Gastrocnemius medialis (tissue), 4 donors: ENCODE measurements at places on chromosomes 4 and X. TPM values are rescaled to one million over a fixed set of nuclear protein-coding genes. Genes with fewer than 3 reads are reported as not detected.

SYTL4 gene
- 2.5 TPM for total RNA-seq

RBMXL3 gene
- total RNA-seq: not detected

TMPRSS11E gene
- total RNA-seq: not detected

PAGE5 gene
- not detected for total RNA-seq

TIGD4 gene
- 0.09 TPM for total RNA-seq

ODAM gene
- not detected for total RNA-seq

RNF150 gene
- total RNA-seq: 6.8 TPM

CLGN gene
- total RNA-seq: 0.20 TPM

PACRGL gene
- 13.4 TPM for total RNA-seq

PPP1R3F gene
- 39.3 TPM for total RNA-seq

GPR82 gene
- not detected for total RNA-seq

BEND2 gene
- total RNA-seq: 0.15 TPM

DDIT4L gene
- 90.1 TPM for total RNA-seq

CCNB3 gene
- total RNA-seq: 0.26 TPM

MAGEE2 gene
- not detected for total RNA-seq

SPCS3 gene
- total RNA-seq: 36.3 TPM

PPA2 gene
- 46.4 TPM for total RNA-seq

DNA sequence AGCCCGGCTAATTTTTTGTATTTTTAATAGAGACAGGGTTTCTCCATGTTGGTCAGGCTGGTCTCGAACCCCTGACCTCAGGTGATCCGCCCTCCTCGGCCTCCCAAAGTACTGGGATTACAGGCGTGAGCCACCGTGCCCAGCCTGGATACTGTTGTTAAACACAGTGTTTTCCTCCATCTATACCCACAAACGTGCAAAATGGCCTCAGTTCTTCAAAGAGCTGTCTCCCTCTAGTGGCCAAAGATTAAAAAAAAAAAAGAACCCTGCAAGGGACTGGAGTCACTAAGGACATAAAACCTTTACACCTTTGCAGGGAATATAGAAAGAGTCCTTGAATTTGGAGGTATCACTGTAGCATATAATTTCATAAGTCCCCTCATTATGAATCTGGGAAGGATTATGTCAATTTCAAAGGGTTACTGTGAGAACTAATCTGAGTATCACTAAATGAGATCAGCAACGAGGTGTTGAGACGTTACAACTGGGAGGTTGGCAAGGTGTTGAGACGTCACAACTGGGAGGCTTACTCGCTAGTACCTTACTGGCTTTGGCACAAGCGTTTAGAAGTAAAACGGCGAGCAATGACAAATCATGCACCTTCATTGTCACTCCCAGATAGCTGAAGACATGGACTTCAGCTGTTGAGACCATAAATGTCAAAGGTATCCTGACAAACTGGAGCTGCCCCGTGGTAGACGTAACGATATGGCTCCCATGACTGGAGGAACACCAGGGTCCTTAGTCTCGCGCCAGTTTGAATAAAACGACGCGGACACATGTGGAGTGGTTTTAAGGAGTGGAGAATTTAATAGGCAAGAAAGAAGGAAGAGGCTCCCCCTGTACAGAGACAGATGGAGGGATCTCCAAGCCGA is 33.4 kb upstream of the ENPP6 start:
- no peak for DNase-seq
- no peak overlapping the region for H3K27ac ChIP-seq
- no peaks in the 10 kb centered on the region for H3K36me3 ChIP-seq
- H3K27me3 ChIP-seq: no peaks in the 10 kb centered on the region
- H3K4me1 ChIP-seq: no peaks in the 10 kb centered on the region

DNA sequence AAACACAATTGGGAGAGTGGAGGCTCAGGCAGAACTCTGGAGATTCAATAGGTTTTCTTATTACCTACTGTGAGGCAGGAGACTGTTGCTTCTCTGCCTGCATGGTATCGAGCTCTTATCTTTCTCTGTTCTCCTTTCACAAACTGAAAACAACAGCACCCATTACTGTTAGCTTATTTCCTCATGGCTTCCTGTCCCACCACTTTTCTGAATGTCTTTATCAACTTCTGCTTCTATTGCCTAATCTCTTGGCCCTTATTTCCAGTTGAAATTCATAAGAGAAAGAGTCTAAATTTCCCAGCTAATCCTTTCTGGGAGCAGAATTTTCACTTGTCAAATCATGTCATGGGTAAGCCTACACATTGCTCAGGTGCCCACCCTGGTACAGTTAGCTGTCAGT is 46.8 kb upstream of the NDST3 start:
- H3K27me3 ChIP-seq: no peaks in the 10 kb centered on the region
- no peak for DNase-seq
- no peak overlapping the region for H3K27ac ChIP-seq
- H3K4me3 ChIP-seq: no peak overlapping the region
- H3K4me1 ChIP-seq: no peaks in the 10 kb centered on the region

- H3K4me1 ChIP-seq: no peaks in the 10 kb centered on the region
- DNase-seq: no peak
- no peak overlapping the region for H3K27ac ChIP-seq
- H3K4me3 ChIP-seq: no peak overlapping the region
Measured at GRCh38 chr4:16603178-16603577, 295.3 kb downstream of the LDB2 start.

- peak overlapping the region; percentile 87 for H3K4me3 ChIP-seq
- peaks cover 29% of the 10 kb centered on the region for H3K36me3 ChIP-seq
- peak overlapping the region; percentile 82 for H3K27ac ChIP-seq
- H3K4me1 ChIP-seq: peaks cover 19% of the 10 kb centered on the region
- DNase-seq: no peak
Measured at GRCh38 chr4:108619372-108620100, 840 bp upstream of the RPL34 start.

- no peak overlapping the region for H3K4me3 ChIP-seq
- no peak overlapping the region for H3K27ac ChIP-seq
- DNase-seq: no peak
- peaks cover 13% of the 10 kb centered on the region for H3K4me1 ChIP-seq
- no peaks in the 10 kb centered on the region for H3K27me3 ChIP-seq
- no peaks in the 10 kb centered on the region for H3K36me3 ChIP-seq
Measured at GRCh38 chr4:128350449-128351045, 62.9 kb upstream of the PGRMC2 start.

DNA sequence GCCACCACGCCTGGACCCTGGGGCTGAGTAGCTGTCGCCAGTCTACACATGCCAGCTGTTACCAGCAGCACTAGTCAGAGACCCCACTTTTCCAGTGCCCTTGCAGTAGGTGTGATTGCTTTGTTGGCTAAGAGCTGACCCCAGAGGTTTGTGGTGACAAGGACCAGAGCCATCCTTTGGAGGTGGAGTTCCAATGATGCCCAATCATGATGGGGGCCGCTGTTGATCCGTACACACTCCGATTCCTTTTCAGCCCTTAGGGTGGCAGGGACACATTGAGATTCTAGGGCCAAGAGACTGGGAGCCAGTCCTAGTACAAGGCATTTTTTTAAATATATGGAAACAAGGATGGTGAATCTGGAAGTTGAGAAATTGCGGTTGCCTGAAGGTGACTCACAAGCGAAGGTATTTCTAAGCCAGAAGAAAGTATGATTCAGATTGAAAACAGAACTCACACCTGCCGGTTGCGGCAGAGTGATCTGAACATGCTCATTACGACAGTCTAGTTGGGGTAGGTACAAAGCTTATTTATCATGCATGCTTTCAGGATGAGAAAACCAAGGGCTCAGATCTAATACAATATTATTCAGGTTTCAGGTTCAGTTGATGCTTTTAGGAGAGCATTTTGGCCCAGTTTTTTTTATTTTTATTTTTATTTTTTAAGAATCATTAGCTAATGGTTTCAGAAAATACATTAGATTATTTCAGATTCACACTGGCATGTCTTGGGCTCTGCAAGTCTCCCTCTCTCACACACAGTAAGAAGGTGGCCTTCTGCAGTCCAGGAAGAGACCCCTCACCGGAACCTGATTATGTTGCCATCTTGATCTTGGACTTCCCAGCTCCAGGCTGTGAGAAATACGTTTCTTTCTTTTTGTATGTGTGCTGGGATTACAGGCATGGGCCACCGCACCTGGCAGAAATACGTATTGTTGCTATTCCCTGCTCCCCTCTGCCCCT is 43.4 kb downstream of the SHROOM2 start:
- H3K4me3 ChIP-seq: no peak overlapping the region
- H3K27ac ChIP-seq: no peak overlapping the region
- DNase-seq: no peak
- H3K4me1 ChIP-seq: no peaks in the 10 kb centered on the region
- H3K27me3 ChIP-seq: no peaks in the 10 kb centered on the region

DNA sequence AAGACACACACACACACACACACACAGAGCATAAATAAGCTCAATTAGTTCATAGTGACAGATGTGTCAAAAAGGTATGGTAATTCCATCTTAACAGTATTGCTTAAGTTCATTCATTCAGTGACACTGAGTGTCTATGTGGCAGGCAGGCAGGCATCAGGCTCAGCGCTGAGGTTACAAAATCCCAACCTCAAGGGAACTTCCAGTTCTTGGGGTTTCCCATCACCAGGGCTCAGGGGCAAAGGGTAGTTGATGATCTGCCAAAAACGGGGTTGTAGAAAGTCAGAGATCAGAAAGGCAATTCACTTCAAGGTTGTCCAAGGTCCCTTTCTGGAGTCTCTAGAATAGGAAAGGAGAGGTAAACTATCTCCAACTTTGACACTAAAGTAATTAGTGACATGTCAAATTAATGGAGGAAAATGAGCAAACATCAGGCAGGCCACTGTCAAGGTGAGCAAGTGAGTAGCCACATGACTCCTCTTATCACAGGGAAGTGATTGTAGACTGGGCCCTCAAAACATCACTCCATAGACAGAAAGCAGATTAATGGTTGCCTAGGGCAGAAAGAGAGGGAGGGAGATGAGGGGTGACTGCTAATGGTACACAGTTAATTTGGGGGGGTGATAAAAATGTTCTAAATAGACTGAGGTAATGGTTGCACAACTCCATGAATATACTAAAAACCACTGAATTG is 41.8 kb downstream of the GPC4 start:
- H3K36me3 ChIP-seq: no peaks in the 10 kb centered on the region
- no peak overlapping the region for H3K4me3 ChIP-seq
- no peak overlapping the region for H3K27ac ChIP-seq

DNA sequence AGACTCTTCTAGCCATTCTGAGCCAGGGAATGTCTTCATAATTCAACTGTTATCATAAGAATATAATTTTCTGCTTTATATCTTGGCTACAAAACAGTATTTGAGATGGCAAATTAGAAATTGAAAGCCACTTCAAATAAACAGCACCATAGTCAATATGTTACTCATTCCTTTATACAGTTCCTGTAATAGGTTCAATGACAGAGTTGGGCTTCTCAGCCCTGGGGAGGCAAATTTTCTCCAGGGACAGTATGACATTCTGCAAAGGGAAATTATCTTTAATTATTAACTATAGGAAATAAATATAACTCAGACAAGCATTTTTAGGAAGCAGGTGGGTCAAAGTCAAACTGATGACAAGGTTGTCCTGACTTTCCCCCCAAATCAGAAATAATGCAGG is 71.9 kb upstream of the RPS6KA6 start:
- H3K4me3 ChIP-seq: no peak overlapping the region
- H3K36me3 ChIP-seq: no peaks in the 10 kb centered on the region
- no peak for DNase-seq
- no peaks in the 10 kb centered on the region for H3K27me3 ChIP-seq

- no peak overlapping the region for H3K4me3 ChIP-seq
- peak overlapping the region; percentile 31 for H3K27ac ChIP-seq
- no peak for DNase-seq
- no peaks in the 10 kb centered on the region for H3K36me3 ChIP-seq
- no peaks in the 10 kb centered on the region for H3K27me3 ChIP-seq
Measured at GRCh38 chrX:154029439-154029838, 9.7 kb upstream of the IRAK1 start.

DNA sequence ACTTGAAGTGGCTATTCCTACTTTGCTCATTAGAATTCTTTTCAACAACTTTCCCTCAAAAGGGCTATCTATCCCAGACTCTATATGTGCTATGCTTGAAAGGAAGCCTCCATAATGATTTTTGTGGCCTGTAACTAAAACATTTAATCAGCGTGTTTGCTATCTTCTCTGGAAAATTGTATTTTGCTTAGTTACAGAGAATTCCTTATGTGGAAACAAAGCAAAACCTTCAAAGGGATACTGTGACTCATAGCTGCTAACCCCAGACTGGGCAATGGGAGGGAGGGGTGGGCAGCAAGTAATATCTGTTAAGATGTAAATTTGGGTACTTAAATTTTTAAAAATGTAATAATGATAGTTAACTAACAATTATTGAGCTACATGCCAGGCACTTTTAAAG is 3.7 kb downstream of the SLC25A14 start:
- DNase-seq: no peak
- no peak overlapping the region for H3K27ac ChIP-seq
- no peaks in the 10 kb centered on the region for H3K27me3 ChIP-seq
- H3K4me3 ChIP-seq: no peak overlapping the region

DNA sequence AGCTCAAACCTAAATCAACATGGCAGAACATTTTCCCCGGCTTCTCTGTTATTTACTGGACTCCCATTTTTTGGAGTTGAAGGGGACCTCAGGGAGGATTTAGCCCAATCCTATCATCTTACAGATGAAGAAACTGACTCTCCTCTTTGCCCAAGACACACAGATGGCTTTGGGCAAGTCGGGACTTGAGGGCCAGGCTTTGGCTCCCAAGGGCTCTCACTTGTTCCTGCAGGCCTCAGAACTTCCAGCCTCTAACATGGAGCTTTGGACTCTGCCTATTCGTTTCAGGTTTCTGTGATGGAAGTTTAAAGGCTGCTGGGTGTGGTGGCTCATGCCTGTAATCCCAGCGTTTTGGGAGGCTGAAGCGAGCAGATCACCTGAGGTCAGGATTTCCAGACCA is 59.5 kb downstream of the RHOH start:
- H3K4me3 ChIP-seq: no peak overlapping the region
- DNase-seq: no peak
- no peaks in the 10 kb centered on the region for H3K4me1 ChIP-seq

DNA sequence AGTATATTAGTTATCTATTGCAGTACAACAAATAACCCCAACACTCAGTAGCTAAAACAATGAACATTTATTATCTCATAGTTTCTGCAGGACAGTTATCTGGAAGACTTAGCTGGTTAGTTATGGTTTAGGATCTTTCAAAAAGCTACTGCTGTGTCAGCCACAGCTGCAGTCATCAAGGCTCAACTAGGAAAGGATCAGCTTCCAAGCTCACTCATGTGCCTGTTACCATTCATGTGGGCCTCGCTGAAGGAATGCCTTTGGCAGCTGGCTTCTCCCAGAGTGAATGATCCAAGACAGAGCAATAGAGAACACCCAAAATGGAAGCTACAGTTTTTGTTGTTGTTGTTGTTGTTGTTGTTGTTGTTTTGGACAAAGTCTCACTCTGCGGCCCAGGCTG is 13.5 kb upstream of the PRSS48 start:
- H3K4me1 ChIP-seq: peaks cover 11% of the 10 kb centered on the region
- peak overlapping the region; percentile 56 for H3K27ac ChIP-seq
- DNase-seq: no peak
- H3K36me3 ChIP-seq: no peaks in the 10 kb centered on the region
- H3K4me3 ChIP-seq: no peak overlapping the region
- H3K27me3 ChIP-seq: no peaks in the 10 kb centered on the region

- H3K27me3 ChIP-seq: no peaks in the 10 kb centered on the region
- no peak overlapping the region for H3K4me3 ChIP-seq
- no peak for DNase-seq
Measured at GRCh38 chr4:155911905-155912304, 8.4 kb downstream of the TDO2 start.

- H3K27ac ChIP-seq: no peak overlapping the region
- peaks cover 21% of the 10 kb centered on the region for H3K36me3 ChIP-seq
- H3K4me3 ChIP-seq: no peak overlapping the region
- no peaks in the 10 kb centered on the region for H3K27me3 ChIP-seq
- no peak for DNase-seq
Measured at GRCh38 chrX:149495573-149496071, 9.5 kb downstream of the IDS start.
